ENCODE measurements at places on chromosomes 6 and 20.
A peak's percentile ranks its signal among the peaks of the same experiment; 100 is the strongest.

GRCh38 chr20:17617212-17617867, 47.5 kb downstream of the DSTN start:
- DNase-seq = peak; percentile 30

DNA sequence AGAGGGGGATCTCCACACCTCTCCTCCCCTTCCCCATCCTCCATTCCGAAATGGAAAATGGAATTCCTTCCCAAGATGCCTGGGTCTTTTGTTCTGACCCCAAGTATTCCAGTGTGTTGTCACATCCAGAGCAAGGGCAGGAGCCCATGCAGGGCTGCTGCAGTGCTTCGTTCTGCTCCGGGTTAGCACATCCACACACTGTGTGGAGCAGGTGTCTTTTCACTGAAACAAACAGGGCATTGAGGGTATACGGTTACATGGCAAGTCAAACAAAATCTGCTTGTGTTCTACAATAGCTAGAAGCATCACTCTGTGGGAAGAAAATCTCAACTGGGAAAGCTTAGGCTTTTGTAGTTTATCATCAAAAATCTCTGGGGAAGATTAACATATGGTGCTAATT, 56.9 kb downstream of the LYRM2 start:
- DNase-seq = no peak

DNA sequence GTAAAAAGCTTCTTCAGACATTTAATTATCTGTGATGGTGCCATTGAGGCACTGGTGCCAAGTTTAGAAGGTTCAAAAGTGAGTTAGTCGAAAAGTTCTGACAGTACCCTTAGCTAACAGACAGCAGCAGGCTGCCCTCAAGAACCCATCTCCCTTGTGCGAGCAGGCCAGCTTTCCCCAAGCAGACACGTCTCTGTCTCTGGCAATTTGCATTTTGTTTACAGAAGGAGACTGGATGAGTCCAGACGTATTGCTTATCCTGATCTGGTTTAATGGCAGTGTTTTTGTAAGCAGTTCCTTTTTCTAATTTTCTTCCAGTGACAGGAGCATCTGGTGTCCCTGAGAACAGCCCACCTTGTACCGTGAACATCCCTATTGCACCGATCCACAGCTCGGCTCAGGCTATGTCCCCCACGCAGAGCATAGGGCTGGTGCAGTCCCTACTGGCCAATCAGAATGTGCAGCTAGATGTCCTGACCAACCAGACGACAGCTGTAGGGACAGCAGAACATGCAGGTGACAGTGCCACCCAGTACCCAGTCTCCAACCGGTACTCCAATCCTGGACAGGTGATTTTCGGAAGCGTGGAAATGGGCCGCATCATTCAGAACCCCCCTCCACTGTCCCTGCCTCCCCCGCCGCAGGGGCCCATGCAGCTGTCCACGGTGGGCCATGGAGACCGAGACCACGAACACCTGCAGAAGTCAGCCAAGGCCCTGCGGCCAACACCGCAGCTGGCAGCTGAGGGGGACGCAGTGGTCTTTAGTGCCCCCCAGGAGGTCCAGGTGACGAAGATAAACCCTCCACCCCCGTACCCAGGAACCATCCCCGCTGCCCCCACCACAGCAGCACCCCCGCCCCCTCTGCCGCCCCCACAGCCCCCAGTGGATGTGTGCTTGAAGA, 58.3 kb upstream of the TMEM181 start:
- no peak for DNase-seq

GRCh38 chr20:8361006-8361652, 229.1 kb downstream of the PLCB1 start:
- no peak for DNase-seq

DNA sequence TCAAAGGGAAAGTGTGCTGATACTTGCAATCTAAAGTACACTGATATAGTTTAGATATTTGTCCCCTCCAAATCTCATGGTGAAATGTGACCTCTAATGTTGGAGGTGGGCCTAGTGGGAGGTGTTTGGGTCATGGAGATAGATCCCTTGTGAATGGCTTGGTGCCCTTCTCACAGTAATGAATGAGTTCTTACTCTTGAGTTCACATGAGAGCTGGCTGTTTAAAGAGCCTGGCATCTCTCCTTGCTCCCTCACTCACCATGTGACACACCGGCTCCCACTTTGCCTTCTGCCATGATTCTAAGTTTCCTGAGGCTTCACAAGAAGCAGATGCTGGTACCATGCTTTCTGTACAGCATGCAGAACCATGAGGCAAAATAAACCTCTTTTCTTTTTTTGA, 78.1 kb downstream of the REPS1 start:
- DNase-seq = no peak

GRCh38 chr6:101281266-101281665, 112.2 kb upstream of the GRIK2 start:
- DNase-seq = no peak

DNA sequence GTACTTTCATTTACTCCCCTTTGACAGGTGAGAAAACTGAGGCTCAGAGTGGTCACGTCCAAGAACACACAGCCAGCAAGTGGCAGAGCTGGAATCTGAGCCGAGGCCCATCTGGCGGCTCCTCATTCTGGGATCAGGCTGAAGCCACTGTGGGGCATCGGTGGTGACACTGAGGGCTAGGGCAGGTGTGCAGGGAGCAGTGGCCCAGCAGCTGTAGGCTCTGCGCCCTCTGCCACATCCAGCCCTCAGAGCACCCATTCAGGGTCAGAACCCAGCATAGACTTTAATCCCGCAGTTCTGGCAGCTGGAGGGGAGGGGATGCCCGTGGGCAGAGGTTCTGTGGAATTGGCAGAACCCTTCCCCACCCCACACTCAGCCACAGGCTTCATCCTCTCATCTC, 210.3 kb downstream of the PREX1 start:
- DNase-seq = no peak

DNA sequence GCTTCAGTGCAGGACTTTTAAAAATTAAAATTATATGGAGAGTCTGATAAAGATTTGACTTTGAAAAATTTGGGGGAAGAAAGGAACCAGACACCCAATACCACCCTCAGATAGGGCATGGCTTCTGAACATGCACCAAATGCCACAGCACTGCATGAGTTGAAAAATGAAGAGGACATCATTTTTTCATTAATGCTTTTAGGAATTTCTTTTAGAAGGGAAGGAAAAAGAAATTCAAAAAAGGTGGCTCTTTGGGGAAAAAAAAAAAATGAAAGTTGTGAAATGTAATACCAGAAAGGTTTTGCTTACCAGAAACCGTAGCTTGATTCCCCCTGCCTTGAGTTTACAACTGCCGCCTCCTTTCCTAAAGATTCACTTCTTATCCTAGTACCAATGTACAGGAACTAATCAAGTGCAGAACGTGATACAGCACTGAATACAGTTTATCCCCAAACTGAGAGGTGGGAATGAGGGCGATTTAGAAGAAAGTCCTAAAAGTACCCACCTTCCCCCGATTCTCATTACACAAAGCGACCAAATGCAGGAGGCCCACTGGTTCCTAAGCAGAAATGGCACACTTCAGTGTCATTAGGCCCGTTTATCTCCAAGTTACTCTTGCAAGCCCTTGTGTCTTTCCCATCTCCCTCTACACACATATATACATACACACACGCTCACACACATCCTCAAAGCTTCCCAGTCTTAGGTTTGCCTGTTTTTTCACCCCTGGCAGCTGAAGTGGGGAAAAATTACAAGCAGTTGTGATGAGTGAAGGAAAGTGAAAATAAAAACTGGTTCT, 2.8 kb downstream of the PPP1R10 start:
- no peak for DNase-seq

- DNase-seq = peak; percentile 78
Measured at GRCh38 chr20:462199-462991, at the start of gene TBC1D20. TBC1D20 (minus strand) TSS chr20:462533; CDS start chr20:462405, 128 bp downstream.

Data from T-helper 17 cell (primary cell).